Activated CD4-positive, alpha-beta T cell treated with anti-CD3 and anti-CD28 coated beads, Interleukin-2, Interleukin-4, amounts not matched to agents 100 ng/mL and 50 ng/mL, durations not matched to agents 16 hours and 8 hours (primary cell): ENCODE measurements at places on chromosomes 1 and 21.

DNA sequence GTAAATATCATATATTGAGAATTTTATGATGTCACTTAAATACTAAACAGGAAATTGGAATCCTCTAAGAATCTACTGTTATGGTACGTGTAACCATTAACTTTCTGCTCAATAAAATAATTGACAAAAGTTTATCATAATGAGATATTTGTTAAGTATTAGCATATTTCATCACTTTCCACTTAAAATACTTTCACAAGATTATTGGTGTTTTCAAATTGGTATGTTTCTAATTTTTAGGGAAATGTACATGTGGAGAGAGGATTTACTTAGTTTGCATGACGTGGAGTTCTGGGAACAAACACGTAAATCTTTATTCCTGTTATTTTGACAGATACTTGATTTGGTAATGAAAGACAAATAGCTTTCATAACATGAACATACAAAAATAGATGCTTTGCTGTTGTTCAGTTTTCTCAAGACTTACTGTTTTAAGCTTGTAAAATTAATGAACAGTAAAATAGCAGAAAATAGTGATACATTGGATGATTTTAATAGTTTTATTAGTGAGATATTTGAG lies 1.6 kb downstream of the SRSF11 start:
- no peak for DNase-seq

DNA sequence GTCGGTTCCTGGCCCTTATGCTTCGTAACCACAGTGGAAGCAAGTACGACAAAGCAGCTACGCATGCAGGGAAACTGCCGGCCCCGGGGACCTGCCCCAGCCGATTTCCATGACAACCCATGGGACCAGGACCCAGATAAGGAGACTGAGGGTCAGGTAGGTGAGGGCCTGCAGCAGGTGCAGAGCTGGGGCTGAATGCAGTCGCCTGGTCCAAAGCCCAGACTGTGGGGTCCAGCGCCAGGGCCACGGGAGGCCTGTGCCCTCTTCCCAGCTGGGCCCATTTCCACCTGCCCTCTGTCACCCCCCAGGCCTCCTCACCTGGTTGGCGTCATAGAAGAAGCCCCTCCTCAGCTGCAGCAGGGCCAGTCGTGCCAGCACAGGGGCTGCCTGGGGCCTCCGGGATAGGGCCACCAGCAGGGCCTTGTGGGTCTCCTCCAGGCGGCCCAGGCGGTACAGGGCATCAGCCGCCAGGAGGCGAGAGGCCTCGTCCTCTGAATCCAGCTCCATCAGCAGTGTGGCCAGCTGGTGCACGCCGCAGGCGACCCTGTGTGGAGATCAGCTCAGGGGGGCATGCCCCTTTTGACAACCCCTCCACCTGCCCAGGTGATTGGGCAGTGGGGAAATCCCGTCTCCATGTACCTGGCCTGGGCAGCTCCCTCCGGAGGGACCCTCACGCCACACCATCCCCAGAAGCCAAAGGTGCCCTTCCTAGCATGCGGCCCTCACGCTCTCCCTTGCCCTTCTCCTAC lies 14.2 kb downstream of the TTC34 start:
- DNase-seq = no peak

DNA sequence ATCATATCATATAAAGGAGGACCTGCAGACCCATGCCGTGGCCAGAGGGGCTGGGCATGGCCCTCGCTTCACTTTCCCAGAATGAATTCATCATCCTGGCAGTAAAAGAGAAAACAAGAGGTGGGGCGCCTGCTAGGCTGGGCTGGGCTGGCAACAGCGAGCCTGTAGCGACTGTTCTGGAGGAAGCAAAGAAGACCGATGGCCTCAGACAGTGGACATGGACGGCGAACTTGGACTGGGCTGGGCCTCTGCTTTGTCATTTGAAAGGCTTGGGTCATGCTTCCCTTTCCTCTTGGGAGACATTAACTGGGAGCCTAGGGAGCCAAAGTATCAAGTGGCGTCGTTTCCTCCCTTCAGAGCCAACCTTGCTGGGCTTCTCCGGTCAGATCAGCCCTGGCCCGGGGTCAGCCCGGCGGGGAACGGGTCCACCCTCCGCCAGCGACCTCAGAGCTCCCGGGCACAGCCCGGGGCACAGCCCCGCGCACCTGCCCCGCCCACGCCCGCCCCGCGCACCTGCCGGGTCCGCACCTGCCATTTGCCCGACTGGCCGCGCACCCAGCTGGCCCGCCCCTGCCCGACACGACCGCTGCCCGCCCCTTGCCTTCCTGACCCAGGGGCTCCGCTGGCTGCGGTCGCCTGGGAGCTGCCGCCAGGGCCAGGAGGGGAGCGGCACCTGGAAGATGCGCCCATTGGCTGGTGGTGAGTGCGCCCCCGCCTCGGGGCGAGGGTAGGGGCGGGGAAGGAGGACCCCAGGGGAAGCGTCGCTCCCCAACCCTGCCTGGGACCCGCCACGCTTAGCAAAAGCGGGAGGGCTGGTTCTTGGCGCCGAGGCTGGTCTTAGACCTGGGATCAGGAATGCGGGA lies at the start of gene FAM3B:
FAM3B (plus strand) TSS at position 602 of the 863 bp plus-strand sequence; CDS start at position 681, 79 bp downstream.
- no peak for DNase-seq

GRCh38 chr21:17414766-17415165 lies 98.1 kb upstream of the CXADR start:
- no peak for DNase-seq

DNA sequence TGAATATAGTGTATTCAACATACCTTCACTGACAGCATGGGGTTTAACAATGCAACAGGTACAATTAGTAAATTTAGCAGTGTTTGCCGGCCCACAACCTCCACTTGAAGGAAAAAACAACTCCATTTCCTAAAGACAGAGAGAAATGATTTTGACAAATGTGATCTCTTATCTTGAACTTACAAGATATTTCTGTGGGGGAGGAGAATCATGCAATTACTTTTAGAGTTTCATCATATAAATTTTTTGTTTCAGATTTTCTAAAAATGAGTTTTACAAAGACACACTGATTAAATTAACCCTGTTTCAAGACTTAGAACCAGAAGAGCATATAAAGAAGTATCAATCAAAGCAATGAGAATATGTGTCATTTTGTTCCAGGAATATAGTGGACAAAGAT lies 80.3 kb downstream of the NME7 start:
- DNase-seq = no peak

- DNase-seq = no peak
These were observed 25.4 kb downstream of the SLC30A1 start for GRCh38 chr1:211553549-211553948.

GRCh38 chr1:219987325-219987724 lies 59.0 kb upstream of the SLC30A10 start:
- no peak for DNase-seq

DNA sequence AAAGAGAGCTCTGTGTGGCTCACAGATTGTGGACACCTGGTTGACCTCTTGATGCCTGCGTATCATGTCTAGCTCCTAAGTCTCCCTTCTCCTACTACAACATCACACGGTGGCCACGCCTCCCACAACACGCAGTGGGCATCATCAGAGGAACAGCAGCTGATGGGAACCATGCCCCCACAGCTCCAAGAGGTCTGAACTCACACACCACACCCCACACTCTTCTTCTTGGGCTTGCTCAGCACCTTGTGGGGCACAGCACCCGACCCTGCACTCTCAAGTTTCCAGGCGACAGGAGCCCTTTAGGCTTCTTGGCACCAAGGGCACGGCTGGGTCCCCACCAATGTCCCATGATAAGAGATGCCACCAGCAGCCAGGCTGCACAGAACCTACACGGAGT lies 18.8 kb upstream of the CDCP2 start:
- no peak for DNase-seq

- DNase-seq = no peak
These were observed 41.7 kb downstream of the SYT6 start for GRCh38 chr1:114111731-114112641.

DNA sequence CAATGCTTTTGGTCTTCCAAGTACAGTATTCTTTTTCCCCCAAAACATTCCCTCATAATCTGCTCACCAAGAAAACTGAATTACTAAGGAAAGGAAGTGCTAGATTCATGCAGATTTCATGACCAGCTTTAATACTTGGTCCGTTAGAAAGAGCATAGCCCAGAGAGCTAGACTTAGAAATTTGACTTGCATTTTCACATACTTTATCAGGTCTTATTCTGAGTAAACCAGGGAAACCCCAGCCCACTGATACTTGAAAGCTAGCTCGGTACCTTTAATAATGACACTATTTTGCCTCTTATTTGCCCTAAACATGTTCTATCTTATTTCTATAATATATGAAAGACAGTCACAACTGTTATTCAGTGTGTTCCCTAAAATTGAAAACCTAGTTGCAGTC lies 204.5 kb downstream of the TTLL7 start:
- DNase-seq = no peak

GRCh38 chr1:199123615-199124014 lies 484.8 kb downstream of the PTPRC start:
- no peak for DNase-seq
